ENCODE measurements at places on chromosomes 5 and 9. TPM values are rescaled to one million over a fixed set of nuclear protein-coding genes. Genes with fewer than 3 reads are reported as not detected.

- no peak for DNase-seq
These were observed 1.3 kb downstream of the BARHL1 start for GRCh38 chr9:132583584-132584304.

SPATA31A3 gene
- not detected for total RNA-seq

CD180 gene
- total RNA-seq = 0.10 TPM

SLC6A3 gene
- total RNA-seq = not detected

- peak; percentile 12 for DNase-seq
These were observed 231.2 kb downstream of the EBF1 start for GRCh38 chr5:158868546-158868945.

- DNase-seq = no peak
These were observed 75.4 kb upstream of the CPLX2 start for GRCh38 chr5:175795959-175796358.

DNA sequence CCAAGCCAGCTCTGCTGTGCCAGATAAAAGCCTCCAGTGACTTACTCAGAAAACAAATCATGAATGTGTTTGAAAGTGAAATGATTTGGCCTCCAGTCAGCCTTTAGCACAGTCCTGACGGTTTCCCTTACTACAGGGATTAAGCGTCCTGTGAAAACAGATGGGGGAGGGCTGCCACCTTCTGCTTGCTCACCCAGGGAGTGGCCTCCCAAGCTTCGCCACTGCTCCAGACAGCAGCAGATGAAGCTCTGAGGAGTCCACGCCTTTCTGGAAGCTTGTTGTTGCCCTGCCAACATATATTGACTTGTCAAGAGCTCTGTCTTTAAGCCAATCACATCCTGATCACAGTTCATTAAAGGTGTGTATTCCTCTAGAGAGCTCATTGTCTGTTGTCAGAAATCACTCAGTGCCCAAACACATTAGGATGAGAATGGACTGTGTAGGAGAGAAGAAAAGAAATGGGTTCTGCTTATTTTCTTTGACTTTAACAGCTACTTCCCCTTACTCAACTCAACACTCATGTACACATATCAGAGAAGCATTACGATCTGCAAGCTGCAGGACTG, 4.9 kb upstream of the FYB1 start:
- peak; percentile 77 for DNase-seq

SPATA31D3 gene
- not detected for total RNA-seq

DNA sequence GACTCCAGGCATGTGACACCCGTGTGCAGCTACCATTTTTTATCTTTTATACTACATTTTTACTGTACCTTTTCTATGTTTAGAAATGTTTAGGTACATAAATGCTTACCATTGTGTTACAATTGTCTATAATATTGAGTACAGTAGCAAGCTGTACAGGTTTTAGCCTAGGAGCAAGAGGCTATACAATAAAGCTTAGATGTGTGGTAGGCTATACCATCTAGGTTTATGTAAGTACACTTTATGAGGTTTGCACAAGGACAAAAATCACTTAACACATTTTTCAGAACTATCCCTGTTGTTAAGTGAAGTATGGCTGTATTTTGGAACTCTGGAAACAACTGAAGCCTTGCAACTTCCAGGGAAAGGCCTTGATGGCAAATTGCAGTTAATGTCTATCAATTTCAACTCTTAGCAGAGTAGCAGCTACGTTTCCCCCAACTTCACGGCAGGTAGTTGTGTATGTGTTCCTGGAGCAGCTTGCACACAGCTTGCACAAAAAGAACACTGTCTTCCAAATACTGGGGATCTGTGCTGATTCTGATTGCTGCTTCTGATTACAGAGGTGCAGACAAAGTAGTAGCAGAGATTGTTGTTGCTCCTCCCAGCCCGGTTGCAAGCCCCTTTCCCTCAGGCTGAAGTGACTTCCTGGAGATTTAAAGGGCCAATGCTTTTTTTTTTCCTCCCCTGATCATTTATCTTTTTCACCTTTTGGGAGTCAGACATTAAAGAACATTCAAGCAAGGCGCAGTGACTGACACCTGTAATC, 30.0 kb downstream of the SIL1 start:
- no peak for DNase-seq

ACTBL2 gene
- total RNA-seq = not detected

CMYA5 gene
- total RNA-seq = 3,178 TPM

GRCh38 chr5:77957-78804, 13.8 kb upstream of the PLEKHG4B start:
- no peak for DNase-seq

DNA sequence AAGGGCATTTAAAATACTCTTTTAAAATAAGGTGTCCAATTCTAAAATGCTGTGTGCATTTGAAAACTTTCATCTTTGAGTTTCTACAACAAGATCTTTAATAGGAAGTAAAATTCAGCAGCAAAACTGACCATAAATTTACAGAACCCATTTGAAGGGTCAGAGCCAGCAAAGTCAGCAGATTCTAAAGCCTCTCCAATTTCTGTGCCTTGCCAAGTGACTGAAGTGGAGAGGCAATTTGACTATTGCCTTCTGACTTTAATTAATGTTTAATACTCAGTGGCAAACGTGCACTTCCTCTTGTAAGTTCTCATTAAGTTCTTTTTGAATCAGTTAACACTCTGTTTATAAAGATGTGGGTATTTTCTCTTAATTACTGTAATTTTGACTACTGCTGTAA, 155.2 kb downstream of the BAAT start:
- no peak for DNase-seq

DNA sequence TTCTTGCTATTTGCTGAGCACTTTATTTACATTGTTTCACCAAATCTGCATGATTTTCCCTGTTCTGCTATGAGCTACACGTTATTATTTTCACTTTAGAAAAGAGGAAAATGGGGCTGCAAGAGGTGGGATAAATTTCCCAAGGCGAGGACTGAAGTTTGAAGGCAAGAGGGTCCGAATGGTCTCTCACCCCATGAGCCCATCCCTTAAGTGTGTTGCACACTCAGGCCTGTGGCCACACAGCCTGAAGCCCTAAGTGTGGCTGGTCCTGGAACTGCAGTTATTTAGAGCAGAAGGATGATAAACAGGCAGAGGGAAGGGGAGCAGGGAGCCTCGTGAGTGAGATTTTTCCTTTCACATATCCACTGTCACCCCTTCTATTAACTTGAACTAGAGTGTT, 7.8 kb downstream of the PDE8B start:
- no peak for DNase-seq

GRCh38 chr9:129160712-129161533, 17.1 kb downstream of the IER5L start:
- no peak for DNase-seq

IRGM gene
- total RNA-seq = not detected

DNA sequence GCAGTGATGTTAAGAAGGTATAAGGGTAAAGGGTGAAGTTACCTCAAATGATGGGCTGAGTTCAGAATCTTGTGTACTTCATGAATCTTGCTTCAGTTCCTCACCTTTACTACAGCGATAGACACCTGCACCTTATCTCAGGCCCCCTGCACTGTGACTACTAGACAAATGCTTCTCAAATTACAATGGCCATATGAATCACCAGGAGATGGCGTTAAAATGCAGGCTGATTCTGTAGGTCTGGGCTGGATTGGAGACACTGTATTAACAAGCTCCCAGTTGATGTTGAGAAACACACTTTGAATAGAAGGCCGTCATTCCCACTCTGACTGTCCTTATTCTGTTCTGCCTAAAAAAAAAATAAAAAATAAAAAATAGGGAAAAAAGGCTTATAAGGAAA, 29.8 kb downstream of the TARS1 start:
- DNase-seq = no peak

DNA sequence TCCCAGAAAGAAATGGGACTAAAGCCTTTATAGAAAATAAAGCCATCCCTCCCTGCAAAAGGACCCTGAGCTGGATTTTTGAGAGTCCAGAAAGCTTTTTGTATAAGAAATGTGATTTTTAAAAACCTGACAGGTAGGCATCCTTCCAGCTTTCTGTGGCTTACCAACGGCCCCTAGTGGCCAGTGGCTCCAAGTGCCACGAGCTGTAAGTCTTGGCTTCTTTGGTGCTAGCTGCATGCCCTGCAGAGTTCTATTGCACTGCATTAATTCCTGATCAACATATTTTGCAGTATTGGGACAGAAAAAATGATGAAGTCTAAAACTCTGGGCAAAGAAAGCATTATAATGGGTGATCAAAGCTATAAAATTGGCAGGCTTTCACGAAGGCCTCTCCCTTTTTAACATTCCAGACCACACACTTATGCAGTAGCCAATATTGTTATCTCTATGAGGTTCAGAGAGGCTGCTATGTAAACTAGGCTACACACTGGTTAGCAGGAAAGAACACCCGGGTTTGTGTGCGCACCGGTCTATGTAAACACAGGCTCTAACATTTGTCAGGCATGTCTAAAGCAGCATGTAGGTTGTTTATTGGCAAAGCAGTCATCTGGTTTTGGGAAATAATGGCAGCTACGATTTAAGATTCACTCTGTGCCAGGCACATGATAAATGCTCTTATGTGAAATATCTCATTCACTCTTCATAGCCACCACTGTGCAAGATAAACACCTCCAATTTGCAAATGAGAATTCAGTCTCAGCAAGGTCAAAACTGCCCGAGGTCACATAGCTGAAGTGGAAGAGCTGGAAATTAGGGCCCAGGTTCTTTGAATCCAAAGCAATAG, 55.2 kb downstream of the NMUR2 start:
- DNase-seq = no peak

GRCh38 chr5:174317256-174317894, 271.9 kb downstream of the NSG2 start:
- DNase-seq = no peak

- DNase-seq = no peak
These were observed 538.5 kb upstream of the WWC1 start for GRCh38 chr5:167752936-167753335.

- DNase-seq = no peak
These were observed 101.0 kb downstream of the TMEM232 start for GRCh38 chr5:110625376-110625999.

DNA sequence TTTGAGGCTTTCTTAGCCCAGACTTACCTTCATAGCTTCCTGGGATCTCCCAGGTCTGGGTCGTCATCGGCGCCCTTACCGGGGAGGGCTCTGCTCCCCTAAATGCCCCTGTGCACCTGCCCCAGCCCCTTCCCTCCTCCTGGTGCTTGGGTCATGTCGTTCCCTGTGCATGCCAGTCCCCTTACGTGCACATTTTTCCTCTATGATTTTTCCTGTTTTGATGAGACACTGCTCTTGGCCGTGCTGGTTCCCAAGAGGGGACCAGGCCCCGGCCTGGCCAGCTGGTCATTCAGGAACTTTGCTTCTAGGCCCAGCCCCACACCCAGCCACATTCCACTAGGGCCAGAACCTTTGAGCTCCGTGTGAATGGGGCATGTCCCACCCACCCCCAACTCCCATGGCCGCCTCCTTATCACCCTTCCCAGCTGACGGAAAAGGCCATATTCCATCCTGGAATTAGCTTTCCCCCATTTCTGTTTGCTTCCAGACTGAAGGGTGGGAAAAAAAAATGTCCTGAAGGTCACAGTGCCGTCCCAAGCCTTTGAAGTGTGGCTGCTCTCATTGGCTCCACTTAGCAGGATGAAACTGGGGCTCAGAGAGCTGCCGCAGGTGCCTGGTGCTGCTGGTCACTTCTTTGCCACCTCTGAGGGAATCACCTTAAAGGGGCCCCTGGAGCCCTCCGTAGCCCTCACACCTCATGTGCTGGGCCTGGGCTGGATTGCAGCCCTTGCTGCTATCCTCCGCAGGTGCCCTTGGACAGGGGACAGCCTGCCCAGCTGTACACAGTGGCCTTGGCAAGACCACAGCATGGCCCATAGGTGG, 25.1 kb downstream of the ERGIC1 start:
- DNase-seq = peak; percentile 80

IL33 gene
- total RNA-seq = 1.6 TPM

CHSY3 gene
- total RNA-seq = 1.7 TPM

DNA sequence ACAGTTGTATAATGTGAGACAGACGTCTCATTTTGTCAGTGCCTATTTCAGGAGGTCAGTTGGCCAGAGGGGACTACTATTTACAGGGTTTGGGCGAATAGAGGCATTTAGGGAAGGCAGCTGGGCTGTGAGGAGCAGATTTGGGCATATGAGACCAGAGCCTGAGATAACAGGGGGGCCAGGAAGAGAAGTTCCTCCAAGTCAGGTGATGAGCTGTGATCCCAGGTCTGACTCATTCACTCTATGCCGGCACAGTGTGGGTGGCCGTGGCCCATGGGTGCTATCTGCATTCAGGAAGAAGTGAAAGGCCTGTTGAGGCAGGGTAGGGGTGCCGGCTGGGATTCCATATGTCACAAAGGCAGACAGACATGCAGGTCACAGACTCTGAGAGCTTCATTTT, 142.8 kb downstream of the PDZD2 start:
- DNase-seq = no peak

DNA sequence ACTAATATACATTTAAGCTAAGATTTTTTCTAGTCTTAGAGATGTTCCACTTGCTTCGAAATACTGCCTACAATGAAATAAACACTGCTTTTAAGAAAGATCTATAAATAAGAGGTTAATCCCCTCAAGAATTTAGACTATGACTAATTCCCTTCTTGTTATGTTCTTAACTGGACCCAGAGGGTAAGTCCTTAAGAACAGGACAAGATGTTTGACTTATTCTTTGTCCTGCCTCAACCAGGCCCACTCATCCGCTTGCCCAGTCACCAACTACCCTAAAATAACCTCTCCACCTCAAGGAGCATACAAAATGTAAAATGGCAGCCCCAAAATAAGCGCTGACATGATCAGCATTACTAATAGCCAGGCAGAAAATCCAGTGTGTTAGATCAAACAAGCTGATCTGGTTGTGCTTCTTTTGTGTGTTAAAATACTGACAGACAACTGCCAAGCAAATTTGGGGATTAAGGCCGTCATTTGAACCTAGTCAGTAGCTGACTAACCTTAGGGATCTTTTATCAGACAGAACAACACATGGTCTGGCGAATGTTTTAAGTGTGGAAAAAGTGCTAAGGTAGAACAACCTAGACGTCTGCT, 93.7 kb upstream of the SMC5 start:
- DNase-seq = no peak

LRRTM2 gene
- total RNA-seq = 0.49 TPM

- DNase-seq = no peak
These were observed 458.8 kb downstream of the SPATA31D1 start for GRCh38 chr9:82447343-82447742.

LCN2 gene
- 1.00 TPM for total RNA-seq

SAXO1 gene
- total RNA-seq = not detected

NPR2 gene
- 12.3 TPM for total RNA-seq

GRCh38 chr9:125433461-125434011, 171.9 kb downstream of the GAPVD1 start:
- DNase-seq = no peak

DNA sequence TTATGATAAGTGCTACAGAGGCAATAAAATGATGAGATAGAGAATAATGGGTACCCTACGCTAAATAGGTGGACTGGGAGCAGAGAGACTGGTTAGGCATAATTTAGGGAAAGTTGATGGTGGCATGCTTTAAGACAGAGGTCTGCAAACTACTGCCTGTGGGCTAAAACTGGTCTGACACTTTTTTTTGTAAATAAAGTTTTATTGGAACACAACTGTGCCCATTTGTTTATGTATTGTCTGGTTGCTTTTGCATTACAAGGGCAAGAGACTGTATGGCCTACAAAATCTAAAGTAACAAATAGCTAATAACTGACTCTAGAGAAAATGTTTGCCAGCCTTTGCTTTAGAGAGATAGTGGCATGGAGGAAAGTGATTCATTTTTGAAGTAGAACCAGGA, 2.5 kb downstream of the ERCC6L2 start:
- DNase-seq = no peak

GRCh38 chr9:23041466-23041865, 594.8 kb downstream of the DMRTA1 start:
- no peak for DNase-seq

- DNase-seq = no peak
These were observed 565.4 kb downstream of the TLR4 start for GRCh38 chr9:118269623-118270022.

DCTN3 gene
- 89.9 TPM for total RNA-seq

- DNase-seq = no peak
These were observed 41.5 kb downstream of the NIPSNAP3B start for GRCh38 chr9:104805441-104805840.

Measured in gastrocnemius medialis (tissue), 4 donors.